GM12865 (cell line): ENCODE measurements at places on chromosomes 1 and 21.
A peak's percentile ranks its signal among the peaks of the same experiment; 100 is the strongest.

DNA sequence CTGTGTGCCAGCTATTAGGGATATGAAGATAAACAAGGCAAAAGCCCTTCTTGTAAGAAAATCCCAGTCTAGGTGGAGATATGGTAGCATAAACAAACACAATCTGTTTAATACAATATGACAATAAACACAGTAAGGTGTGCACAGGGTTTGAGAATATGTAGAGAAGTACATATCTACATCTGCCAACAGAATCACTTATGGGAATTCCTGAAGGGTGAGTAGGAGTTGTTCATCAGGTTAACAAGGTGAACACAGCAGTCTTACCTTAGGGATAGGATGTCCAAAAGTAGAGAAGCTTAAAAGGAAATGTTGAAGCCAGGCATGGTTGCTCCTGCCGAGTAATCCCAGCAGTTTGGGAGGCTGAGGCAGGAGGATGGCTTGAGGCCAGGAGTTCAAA, 57.7 kb upstream of the LRRC7 start:
- no peak for DNase-seq

GRCh38 chr21:16913010-16913409, 599.8 kb upstream of the CXADR start:
- no peak for DNase-seq

GRCh38 chr1:60989749-60990713, 92.3 kb upstream of the NFIA start:
- no peak for DNase-seq

GRCh38 chr1:37814252-37814651, 6.2 kb upstream of the YRDC start:
- DNase-seq: no peak

GRCh38 chr1:200354243-200354642, 55.6 kb downstream of the ZNF281 start:
- peak; percentile 59 for DNase-seq

DNA sequence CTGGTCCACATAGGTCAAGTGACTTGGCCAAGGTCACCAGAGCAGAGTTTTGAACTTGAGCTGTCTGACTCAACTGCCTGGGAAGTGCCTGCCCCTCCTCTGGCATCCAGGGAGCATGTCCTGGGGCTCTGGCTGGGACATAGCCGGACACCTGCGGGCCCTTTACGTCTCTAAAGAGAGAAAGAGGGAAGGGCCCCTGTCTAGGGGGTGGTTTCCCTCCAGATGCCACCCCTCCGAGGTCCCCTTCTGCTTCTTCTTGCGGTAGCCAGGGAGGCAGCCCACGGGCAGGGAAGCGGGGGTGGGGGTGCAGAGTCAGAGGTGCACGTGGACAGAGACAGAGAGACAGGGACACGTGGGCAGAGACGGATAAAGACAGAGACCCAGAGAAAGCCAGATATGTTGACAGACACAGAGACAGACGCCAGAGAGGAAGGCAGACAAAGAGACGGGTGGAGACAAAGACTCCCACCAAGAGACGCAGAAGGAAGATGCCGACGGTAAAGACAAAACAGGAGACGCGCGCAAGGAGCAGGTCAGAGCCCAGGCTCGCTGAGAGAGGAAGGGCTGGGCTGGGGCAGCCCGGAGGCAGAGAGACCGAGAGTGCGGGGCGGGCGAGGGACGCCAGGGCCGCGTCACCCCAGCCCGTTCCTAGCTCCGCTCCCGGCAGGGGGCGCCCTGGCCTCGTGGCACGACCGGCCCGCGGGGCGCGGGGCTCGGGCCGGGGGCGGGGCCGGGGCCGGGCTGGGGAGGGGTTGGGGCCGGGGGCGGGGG, 458 bp upstream of the ALPL start:
- peak; percentile 44 for DNase-seq

- DNase-seq: no peak
Observed at GRCh38 chr21:42682661-42683210, 29.3 kb downstream of the PDE9A start.

DNA sequence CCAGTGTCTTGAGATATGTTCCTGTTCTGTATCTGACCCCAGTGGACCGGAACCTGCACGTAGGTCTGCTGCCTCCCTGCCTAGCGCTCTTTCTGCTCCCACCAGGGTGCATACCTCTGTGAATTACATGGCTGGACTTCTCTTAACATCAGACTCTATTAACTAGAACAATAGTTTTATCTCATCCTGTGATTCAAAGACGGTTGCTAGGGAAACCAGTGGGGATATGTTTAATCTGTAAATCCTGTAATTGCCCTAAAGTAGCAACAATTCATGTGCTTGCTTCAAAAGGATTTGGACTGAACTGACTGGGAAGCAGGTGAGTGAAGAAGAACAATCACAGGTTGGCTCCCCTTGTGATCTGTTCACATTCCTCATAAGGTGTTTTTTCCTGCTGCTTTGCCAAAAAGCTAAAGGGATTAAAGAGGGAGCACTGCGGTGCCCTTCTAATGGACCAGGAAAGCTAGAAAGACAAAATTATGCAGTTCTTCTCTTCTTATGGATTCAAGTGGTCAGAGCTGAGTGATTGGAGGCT, 52.7 kb upstream of the DIRAS3 start:
- no peak for DNase-seq

DNA sequence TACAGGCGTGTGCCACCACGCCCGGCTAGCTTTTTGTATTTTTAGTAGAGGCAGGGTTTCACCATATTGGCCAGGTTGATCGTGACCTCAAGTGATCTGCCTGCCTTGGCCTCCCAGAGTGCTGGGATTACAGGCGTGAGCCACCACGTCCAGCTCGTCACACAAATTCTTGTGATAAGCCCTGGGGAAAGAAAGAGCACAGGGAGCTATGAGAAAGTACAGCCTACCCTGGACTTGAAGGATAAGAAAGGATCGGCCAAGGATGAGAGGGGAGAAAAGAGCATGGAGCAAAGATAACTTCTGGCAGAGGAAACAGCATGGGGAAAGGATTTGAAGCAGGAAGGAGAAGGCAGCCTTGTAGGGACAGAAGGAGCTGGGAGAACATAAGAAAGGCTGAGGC, 29.2 kb downstream of the SESN2 start:
- no peak for DNase-seq

DNA sequence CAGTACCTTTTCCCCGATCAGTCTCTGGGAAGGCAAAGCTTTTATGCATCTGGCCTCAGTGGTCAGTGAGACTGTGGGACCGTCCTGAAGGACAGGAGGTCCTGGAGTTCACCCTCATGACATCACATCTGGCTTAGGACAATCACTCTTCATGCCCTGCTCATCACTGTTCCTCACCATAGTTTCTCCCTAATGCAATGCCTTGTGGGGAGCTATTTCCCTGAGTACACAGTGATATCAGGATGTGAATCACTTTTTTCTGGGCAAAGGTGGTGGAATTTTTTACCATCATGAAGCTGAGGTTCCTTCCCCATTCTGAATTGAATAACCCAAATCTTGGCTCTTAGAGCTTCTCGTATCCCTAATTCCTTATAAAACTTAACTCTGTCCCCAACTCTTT, 34.8 kb upstream of the CFAP126 start:
- DNase-seq: no peak

DNA sequence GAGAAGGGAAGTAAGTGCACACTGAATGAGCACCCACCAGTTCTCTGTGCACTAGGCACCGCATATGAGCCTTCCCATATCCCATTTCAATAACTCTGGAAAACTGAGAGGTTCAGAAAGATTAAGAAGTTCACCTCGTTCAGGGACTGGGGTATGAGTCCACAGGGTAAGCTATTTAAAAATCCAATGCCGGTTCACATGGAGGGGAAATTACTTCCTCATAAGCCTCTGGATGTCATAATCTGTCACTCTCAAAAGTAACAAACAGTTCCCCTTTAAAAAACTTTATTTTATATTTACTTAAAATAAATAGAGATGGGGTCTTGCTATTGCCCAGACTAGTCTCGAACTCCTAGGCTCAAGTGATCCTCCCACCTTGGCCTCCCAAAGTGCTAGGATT, 1.9 kb downstream of the OR2B11 start:
- DNase-seq: no peak

GRCh38 chr1:33363470-33363861, 42.6 kb upstream of the A3GALT2 start:
- DNase-seq: no peak

DNA sequence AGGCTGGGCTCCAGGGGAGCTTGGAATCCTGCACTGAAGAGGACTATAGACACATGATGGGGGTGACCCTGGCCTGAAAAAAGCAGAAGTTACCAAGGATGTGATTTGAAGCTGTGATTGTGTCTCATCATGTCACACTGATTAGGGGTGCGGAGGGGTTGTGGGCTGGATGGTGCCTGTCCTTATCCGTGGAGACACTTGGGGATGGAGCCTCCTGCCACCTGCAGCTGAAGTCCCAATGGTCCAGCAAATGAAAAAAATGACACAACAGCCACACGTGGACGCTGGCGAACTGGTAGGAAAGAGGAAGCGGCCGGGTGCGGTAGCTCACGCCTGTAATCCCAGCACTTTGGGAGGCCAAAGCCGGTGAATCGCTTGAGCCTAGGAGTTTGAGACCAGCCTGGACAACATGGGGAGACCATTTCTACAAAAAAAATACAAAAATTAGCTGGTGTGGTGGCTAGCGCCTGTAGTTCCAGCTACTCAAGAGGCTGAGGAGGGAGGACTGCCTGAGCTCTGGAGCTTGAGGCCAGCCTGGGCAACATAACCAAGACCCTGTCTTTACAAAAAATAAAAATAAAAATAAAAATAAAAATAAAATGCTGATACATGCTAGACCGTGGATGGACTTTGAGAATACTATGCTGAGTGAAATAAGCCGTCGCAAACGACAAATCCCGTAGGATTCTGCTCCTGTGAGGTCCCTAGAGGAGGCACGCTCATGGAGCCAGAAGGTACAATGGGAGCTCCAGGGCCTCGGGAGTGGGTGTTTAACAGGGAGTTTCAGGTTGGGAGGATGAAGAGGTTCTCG, 838 bp upstream of the IBA57 start:
- DNase-seq: no peak

GRCh38 chr1:6071219-6071618, 25.5 kb downstream of the KCNAB2 start:
- no peak for DNase-seq

DNA sequence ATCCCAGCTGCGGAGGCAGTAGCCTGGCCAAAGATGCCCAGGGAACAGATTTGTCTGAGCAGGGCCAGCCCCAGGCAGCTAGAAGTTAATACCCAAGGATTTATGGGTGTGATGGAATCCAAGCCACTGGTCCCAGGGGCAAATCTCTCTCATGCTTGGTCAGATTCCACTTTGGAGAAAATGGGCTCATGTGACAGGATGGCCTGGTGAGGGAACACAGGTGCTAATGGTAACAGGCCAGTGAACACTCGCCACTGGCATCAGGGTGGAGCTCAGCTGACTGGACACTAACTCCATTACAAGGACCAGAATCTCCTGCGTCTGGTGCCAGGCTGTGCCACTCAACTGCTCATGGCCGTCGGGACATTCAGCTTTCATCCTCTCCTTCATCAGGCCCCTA, 12.0 kb downstream of the MDM4 start:
- no peak for DNase-seq

DNA sequence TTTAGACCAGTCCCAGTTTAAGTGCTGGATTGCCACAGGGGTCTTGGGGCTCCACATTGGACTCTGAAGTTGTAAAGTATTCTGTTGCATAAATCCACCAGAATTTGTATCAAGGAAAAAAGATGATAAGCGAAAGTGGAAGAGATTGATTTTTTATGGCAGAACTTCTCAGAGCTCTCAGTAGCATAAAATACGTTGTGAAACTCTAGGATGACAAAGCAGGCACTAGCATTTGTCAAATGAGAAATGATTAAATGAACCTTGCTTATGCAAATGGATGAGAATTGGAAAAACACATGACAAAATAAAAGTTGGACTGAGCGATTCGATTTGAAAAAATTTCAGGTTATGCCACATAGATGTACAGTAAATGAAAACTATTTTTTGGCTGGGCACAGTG, 253.8 kb upstream of the RAB4A start:
- DNase-seq: no peak

DNA sequence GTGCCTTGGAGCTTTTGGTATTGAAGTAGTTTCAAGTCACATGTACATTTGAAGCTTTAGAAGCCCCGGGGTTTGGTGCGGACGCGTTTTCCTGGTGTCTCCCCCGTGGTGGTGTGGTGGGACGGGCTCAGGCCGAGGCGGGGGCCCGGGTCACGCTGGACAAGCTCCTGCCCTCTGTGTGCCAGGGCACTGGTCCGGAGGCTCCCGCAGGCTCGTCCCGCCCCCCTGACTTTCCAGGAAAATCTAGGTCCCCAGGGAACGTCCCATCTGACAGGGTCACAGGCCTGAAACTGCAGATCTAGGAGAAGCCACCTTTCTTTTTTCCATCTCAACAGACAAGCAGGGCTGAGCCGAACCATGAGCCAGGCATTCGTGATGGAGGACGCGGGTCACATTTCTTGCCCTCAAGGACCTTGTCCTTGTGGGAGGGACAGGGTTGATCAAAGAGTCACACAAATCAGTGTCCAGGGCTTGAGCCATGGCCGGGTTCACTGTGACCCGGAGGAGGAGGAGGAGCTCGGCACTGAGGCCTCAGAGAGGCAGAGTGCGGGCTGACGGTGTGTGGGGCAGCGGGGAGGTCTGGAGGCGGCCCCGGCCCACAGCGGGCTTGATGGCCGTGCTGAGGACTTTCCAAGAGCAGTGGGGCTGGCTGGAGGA, 1.6 kb downstream of the DMRTB1 start:
- DNase-seq: no peak

GRCh38 chr1:226643177-226643576, 94.6 kb downstream of the STUM start:
- peak; percentile 57 for DNase-seq
